ENCODE measurements at places on chromosomes 6 and 20.

GRCh38 chr6:162032620-162033019, 694.9 kb downstream of the PRKN start:
- DNase-seq: peak; percentile 13

- DNase-seq: no peak
Measured at GRCh38 chr20:25318471-25319240, 70.8 kb downstream of the PYGB start.

DNA sequence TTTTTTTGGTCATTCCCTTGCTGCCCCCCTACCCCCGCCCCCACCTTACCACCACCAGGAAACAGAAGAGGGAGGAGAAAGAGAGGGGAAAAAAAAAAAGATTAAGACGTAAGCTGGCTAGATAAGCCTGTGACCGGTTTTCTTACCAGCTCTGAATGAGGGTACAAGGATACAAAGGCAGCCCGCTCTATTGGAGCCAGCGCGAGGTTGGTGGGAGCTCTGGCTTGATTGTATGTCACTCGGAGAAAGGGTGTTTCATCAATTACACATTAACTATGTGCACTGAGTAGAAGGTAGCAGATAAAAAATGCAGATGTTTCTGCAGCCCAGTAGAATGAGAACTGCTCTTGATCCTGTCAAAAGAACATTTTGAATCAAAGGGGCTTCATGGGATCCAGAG, 28.6 kb upstream of the OLIG3 start:
- no peak for DNase-seq

DNA sequence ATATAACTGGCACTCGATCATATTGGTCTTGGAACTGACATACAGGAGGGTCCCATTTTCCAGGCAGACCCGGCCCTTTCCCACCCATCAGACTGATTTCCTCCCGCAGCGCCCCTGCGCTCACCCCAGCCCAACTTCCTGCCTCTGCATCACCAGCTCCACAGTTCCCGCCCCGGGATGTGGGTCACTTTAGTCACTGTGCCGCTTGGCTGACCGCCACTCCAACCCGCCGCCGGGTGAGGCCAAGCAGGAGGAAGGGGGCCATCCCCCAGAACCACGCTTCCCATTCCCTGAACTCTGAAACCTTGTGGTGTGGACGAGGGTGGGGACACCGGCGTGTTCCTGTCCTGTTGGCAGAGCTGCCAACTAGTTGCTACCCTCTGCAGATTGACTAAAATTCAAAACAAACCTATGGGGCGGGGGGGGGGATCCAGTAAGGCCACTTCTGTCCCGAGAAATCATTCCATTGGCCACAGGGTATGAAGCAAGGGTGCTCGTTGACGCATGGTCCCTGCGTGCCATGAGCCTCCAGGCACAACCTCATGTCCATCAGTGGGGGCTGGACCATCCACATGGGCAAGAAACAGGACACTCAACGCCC, 12.3 kb downstream of the TGM2 start:
- no peak for DNase-seq

- DNase-seq: peak; percentile 53
Measured at GRCh38 chr6:132687306-132687705, 26.5 kb downstream of the VNN1 start.

DNA sequence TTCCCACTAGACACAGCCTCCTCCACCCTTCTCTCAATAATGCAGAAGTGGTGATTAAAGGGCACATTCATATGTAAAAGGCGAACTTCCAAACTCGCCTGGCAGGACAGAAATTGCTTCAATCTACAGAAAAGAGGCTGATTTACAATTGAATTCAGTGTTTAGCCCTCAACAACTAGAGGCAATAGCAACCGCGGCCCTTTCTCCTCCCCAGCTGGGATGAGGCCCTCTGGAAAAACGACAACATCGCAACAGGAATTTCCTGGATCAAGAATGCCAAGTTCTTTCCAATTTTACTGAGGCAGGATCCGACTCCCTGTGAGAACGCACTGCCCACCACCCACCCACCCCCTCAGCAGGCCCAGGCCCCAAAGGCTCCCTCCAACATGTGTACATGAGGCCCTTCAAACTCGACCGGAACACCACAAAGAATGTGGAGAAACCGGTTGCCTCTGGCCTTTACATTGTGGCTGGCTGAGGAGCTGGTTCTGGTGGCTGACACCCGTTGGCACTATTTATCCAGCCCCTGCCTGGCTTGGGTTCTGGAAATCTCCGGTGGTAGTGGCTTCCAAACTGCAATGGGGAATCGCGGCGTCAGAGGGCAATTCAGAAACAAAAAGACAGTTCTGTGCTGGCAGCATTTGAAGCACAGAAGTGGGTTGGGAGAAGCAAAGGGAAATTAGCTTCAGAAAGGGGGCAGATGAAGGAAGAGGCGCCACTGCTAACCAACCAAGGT, 36.8 kb downstream of the ZMYND8 start:
- DNase-seq: no peak

- no peak for DNase-seq
Measured at GRCh38 chr6:166058064-166058739, 109.4 kb downstream of the TBXT start.

DNA sequence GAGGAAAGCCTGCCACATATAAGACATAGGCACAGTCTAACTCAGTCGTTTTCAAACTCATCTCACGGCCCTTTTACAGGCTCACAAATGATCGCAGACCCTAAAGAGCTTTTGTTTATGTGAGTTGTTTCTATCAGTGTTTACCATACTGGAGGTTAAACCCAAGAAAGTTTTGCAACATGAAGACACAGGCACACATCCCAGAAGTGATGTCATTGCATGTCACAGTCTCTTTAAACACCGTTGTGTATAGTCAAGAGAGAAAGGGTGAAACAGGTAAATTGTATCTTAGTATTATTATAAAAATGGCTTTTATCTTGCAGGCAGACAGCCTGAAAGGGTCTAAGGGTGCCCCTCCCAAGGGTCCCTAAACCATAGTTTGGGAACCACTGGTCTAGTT, 96.7 kb downstream of the BACH2 start:
- no peak for DNase-seq

- no peak for DNase-seq
Measured at GRCh38 chr20:48740292-48740649, 87.5 kb downstream of the PREX1 start.

DNA sequence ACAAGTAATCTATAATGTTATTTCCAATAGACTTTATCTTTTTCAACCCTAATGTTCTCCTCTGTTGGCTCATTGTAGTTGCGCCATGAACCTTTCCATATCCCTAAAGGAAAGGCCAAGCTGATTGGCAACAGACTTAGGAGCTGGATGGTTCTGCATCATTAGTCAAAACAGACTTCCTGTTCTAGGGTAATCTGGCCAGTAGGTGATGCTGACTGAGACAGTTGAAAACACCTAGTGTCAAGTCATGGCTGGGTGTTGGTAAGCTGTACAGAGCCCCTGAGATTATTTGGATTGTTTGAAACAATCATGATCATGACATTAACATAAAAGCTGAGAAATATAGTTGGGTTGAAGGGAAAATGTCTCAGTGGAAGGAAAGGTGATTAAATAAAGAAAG, 231.4 kb downstream of the PHACTR1 start:
- DNase-seq: no peak

GRCh38 chr6:12404651-12405050, 114.5 kb downstream of the EDN1 start:
- no peak for DNase-seq

DNA sequence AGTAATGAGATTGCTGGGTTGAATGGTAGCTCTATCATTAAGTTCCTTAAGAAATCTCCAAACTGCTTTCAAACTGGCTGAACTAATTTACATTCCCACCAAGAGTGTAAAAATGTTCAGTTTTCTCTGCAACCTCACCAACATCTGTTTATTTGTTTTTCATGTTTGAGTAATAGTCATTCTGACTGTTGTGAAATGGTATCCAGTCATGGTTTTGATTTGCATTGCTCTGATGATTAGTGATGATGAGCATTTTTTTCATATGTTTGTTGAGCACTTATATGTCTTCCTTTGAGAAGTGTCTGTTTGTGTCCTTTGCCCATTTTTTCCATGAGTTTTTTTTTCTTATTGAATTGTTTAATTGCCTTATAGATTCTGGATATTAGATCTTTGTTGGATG, 24.9 kb downstream of the DEFB125 start:
- DNase-seq: no peak

DNA sequence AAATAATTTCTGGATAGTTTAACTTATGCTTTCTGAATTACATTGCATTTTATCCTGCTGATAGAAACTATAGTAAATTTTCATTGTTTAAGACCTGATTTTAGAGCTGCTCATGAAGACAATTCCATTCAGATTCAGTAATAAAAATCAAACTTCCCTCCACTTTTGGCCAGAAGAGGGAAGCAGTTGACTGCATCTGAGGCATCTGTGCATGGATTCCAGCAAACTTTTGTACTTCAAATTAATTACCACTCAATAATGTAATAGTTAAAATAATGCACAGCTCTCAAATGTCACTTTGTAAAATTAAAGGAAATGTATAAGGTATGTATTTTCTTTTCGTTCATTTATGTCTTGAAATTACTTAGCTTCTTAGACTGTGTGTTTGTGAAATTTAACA, 64.2 kb upstream of the SLC35B3 start:
- DNase-seq: peak; percentile 4

DNA sequence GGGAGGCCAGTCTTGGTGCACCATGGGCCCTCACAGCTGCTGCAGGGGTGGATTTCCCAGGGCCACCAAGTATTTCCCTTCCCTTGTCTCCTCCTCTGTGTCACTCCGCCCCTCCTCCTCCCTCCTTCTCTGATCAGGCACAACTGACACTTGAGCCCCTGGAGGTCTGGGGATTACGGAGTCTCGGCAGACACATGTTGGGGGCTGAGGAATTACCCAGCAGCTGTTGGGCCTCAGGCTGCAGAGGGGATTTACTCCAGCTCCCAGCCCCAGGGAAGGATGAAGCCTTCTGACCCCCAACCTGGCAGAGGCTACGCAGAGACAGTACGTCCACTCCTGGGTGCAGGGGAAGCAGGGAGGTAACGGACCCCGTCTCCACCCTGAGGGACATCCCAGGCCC, 420.5 kb upstream of the SULF2 start:
- DNase-seq: no peak

DNA sequence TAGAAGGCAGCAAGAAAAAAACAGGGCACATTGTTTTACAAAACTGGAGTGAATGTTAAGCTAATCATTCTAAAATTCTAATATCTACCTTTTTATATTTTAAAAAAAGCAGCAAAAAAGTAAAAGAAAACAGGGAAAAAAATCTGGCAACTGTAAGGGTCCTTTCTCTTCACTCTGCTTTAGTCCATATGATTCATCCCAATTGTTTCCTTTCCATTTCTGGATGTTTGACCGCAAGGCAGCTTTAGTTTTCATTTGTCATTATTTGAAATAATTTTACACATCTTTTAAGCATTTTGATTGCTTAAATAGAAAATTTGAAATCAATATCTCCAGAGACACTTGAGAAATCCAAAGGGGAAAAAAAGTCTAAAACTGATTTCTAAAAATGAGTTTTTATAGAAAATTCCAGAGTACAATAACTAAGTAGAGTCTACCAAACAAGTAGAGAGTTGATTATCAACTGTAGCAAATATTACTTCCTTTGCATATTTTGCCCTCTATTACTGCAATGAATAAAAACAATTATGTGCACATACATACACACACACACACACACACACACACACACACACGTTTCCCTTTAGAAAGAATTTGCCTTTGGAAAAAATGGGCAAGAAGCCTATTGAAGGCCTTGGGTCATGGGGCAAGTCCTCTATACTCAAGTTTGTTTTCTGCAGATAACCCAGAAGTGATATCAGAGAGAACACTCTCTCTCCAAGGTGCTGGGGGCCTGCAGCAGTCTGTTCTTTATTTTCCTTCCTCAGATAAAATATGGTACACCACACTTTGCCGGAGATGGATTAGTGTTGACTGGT, 259.7 kb downstream of the HACE1 start:
- DNase-seq: no peak

GRCh38 chr20:40232273-40232672, 456.8 kb downstream of the MAFB start:
- DNase-seq: no peak

- no peak for DNase-seq
Measured at GRCh38 chr20:62726716-62727583, 18.3 kb downstream of the NTSR1 start.

DNA sequence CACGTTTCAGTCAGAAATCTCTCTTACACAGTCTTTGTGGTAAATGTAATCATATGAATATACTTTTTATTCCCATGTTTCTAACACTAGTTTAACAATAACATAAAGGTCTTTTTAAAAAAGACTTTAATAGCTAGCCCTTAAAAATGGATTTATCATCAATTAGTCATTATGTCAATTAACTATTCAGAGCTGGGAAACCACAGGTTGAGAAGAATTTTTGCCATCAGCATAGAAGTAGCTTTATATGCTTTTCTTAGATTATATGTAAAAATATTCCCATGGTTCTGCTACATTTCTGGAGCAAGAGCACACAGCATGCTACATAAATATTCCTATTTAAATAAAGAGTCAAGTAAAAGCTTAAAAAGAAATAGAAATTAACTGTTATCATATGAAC, 35.5 kb downstream of the ASCC3 start:
- DNase-seq: no peak

DNA sequence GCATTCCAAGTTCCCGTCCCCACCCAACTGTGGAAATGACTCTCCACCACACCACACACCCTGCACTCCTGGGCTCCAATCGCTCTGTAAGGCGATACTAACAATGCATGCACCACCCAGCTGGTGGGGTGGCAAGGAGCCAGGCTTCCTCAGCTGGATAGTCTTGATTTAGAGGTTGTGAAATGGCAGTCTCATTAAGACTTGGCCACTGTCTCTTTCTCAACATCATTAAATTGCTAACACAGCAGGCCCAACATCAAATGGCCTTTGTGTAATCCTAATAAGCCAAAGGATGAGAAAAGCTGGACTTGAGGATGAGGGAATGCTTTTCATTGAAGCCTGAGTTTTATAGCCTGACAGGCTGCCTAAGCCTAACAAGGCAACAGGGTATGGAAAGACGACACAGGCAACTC, 223.7 kb downstream of the GMDS start:
- DNase-seq: no peak

- no peak for DNase-seq
Measured at GRCh38 chr6:1067346-1067745, 244.6 kb upstream of the FOXQ1 start.

DNA sequence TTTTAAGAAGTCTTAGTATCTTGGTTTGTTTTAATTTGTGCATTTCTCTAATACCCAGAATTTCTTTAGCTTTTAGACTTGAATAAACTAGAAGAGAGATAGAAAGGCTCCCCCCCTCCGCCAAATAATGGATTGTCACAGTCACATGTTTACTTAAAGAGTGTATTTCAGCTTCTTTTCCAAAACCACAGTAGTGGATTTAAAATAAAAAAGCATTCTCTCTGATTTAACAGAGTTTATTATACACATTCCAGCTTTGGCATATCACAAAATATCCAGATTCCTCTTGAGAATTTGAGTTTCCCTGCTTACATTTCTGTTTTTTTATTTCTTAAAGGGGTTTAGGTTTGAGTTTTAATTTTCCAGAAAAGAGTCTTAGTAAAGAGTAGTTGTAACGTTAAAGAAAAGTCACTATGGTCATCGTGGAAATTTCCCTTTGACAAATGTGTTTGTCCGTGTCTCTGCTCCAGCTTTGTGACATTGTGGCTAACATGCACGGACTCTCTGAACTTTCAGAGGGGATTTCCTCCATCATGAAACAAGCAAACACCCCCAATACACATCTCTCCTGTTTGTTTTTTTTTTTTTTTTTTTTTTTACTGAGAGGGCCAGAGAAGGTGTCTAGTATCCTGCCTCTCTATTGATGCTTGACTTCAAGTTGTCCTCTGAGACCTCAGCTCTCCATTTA, 113.5 kb upstream of the SUPT3H start:
- DNase-seq: no peak

- DNase-seq: no peak
Measured at GRCh38 chr6:6655805-6656251, 67.3 kb downstream of the LY86 start.

- DNase-seq: peak; percentile 82
Measured at GRCh38 chr20:14406495-14406894, 69.1 kb upstream of the FLRT3 start.
